M059J (cell line): ENCODE measurements at places on chromosomes 16 and 17. TPM values are rescaled to one million over a fixed set of nuclear protein-coding genes. Genes with fewer than 3 reads are reported as not detected.
A peak's percentile ranks its signal among the peaks of the same experiment; 100 is the strongest.

DNA sequence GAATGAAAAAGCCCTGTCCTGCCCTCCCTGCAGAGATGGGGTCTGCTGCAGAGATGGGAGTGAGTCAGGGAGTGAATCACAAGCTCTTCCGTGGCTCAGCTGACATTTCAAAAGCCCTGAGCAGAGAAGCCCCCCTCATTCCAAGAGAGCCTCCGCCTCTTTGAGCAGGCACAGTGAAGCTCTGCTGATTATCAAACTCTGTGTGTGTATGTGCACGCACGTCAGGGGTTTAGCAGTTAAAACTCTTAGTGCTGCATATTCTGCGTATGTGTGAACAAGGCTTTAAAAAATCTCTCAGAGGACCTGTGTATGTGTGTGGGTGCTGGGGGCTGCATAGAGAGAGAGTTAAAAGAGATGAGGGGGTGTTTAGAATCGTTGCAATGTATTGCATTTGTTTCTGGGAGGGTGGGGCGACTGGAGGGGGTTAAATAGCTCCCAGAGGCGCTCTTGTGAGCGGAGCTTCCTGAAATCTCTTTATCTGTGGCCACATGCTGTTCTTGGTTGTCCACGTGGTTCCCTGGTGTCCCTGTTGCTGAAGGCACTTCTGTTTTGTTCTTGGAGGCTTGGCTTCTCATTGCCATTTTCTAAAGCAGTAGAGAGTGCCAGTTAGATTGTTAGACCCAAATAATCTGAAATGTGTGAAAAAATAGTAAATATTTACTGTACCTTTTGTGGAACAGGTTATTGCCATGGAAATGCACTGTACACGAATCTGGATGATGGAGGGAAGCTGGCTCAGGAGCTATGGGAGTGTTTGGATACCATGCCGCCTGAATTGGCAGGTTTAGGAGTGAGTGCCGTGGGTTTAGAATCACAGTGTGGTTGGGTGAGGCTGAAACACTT, 116.6 kb downstream of the PRKCB start:
- DNase-seq: no peak

- no peak for DNase-seq
Measured at GRCh38 chr16:62283-62967, 8.8 kb downstream of the SNRNP25 start.

DNA sequence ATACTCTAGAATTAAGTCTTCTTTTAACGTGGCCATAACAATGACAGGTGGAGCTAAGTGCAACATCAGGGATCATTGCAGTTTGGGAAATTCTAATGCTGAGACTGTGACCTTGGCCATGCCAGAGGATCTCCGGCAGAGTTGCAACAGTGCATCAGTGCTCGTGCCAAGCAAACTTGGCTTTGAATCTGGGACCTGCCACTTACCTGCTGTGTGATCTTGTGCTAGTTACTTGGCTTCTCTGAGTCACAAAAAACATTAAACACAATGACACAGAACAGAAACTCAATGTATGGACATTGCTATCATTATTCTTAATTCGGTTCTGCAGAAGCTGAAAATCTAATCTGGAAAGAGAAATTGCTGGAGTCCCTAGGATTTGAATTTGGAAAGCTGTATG, 435.5 kb upstream of the CCL2 start:
- no peak for DNase-seq

DNA sequence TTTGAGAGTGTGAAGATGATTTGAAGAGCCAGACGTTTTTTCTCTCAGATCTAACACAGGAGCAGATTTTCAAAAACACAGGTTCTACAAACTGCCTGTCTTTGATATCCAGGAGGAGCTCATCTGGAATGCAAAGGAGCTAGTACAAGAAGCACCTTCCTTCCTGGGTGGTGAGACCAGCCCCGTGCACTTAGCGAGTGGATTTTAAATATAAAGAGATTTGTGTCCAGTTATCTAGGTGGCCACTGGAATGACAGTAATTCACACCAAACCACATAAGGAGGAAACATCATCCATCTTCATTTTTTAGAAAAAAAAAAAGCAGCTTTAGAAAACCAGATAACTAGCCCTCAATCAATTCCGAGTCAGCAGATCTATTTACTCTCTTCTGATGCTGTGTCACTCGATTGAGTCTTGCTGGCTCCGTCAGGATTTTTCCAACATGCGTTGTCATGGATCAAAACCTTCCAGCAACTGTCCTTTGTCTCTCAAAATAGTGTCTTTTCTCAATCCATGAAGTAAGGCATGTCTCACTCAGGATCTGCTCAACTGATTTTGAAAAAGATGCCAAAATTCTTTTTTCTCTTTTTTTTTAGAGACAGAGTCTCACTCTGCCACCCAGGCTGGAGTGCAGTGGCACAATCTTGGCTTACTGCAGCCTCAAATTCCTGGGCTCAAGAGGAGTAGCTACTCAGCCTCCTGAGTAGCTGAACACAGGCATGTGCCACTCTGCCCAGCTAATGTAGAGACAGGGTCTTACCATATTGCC, 451.2 kb upstream of the PSMD7 start:
- no peak for DNase-seq

DNA sequence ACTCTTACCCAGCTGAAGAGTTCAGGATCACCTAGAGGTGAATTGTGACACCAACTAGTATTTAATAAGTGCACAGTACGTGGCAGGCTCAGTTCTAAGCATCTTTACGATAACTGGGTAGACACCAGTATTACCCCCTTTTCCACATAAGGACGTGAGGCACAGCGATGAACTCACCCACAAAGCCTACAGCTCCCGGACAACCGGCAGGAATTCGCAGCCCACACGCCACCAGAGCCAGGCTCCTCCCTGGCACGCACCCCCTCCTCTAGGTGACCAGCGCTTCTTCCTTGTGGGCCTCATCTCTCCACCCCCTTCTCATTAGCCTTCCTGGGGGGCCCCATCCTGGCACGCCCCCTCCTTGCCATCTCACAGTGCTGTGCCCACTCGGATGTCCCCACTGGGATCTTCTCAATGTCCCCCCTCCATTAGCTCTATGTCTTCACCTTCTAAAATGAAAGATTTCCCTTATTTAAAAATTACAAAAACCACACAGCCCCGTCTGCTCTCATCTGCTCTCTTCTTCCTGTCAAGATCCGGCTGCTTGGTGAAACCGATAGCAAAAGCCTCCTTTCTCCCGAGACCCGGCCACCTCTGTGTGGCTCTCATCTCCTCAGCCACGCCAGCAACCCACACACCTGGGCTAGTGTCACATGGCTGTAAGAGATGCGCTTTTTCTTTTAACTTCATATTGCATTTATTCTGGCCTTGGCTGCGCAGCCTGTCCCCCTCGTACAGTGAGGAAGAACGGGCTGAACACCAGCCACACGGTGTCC, 20.8 kb downstream of the IFT140 start:
- DNase-seq: no peak

- peak; percentile 75 for DNase-seq
Measured at GRCh38 chr16:83713597-83713996, 94.2 kb upstream of the HSBP1 start.

GRCh38 chr17:57166803-57167202, 81.8 kb downstream of the AKAP1 start:
- peak; percentile 46 for DNase-seq

The RTN4RL1 gene
- 0.12 and 0.67 TPM in 2 replicates for total RNA-seq

GRCh38 chr17:50775926-50776325, 8.6 kb upstream of the ANKRD40CL start:
- DNase-seq: no peak

DNA sequence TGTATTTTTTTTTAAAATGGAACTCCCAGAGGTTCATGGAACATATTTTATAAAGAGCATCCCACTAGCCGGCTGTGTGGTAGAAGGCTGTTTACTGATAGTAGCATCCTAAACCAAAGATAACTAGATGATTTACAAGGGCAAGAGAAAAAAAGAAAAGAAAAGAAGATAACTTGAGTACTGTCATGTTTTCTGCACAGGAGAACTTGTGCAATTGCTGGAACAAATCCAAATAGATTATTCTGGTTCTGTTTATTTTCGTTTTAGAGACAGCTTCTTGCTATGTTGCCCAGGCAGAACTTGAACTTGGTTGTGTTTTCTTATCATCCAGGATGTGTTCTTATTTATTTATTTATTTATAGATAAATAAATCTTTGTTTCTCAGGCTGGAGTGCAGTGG, 20.9 kb upstream of the PPM1D start:
- no peak for DNase-seq

DNA sequence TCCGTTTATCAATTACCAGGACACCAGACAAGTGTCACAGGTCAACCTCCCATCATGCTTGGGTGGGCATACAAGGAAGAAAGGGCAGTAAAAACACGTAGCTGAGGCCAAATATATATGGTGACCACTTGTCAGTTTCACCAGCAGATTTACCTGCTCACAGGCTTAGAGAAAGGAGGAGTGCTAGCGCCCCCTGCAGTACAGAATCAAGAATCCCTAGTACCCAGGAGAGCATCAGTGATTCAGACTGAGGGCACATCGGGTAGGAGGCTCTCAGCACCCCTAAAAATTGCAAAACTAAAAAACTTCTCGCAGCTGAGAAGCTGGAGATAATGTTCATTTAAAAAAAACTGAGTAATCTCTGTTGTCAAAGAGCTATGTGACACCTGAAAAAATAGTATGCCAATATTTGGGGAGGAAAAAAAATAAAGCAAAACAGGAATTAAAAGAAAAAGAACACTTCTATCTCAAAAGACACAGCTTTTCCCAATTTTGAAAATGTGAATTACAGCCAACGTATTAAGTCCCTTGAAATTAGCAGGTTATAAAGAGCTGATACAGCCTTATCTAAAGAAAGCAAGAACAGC, 21.2 kb upstream of the MON1B start:
- DNase-seq: peak; percentile 36

DNA sequence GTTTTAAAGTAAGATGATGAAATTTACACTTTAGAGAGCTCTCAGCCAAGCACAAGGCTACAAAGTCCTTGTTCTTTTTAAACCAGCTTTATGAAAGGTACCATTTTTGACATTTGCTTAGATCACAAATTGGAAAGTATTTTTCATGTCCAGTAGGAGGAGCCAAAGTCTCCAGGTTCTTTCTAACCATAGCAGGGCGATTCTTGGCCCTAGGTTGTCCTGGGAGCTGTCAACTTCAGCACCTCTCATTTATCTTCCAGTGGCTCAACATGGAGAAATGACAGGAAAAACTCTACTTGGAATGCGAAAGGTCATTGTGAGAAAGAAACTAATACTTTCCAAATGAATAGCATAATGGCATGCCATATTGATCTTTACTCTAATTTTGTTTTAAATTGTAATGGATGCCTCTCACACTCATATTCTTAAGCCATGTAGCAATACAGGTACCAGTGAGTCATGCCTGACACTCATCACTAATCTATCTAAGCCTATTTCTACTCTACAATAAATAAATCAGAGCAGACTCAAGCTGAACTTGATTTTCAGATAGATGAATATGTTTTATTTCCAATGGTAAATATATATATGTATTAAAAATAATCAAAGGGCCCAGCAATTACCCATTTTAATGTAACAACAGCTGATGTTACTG, 919.1 kb upstream of the EEF2KMT start:
- DNase-seq: peak; percentile 76

The UNKL gene
- total RNA-seq: 6.5 and 13.0 TPM in 2 replicates

- DNase-seq: no peak
Measured at GRCh38 chr16:30110661-30111060, 2.7 kb downstream of the GDPD3 start.

DNA sequence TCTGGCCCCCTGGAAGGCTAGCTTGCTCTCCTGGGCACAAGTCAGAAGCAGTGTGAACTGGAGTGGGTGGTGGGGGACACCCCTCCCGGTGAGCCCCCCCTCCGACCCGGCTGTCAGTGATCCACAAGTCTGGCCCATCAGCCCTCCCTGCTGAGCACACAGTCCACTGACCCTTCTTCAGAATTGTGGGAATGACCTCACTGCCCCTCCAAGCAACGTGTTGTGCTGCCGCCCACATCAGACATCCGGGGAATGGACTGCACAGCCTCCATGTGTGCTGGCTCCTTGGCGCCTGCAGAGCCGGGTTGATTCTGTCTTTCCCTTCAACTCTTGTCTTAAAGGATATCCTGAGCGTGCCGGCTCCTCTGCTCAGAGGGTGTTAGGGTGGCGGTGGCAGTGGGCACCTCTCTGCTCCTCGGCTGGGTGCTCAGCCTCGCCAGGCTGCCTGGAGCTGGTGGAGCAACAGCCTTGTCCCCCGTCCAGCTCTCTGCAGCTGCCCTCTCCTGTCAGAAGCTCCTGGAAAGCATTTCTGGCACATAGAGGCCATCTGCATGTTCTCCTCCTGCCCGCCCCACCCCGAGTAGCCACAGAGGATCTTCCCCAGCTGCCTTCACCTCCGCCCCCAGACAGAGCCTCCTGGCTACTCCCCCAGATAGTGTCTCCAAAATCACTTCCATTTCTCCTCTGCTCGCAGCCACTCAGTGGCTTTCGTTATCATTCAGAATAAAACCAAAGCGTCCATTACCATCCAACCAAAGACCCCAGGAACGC, 19.8 kb downstream of the NPTX1 start:
- no peak for DNase-seq

DNA sequence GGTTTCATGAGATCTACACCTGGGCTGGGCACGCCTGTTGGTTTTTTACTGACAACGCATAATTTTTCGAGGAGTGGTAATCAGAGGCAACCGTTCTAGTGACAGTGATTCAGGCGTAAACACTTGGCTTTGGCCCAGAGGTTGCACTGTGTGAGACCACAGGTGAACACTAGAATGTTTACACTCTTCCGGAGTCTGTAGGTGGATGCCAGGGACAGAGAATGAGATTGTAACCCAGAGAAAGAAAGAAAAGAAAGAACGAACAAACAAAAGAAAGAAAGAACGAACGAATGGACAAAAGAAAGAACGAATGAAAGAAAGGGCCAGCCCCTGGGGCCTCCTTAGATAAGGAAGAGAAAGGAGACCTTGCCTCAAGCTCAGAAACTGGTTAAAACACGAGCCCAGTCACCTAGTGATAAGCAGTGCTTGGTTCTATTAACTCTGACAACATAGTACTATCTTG, 113.2 kb downstream of the PRKCB start:
- DNase-seq: no peak

The PTX4 gene
- total RNA-seq: not detected in 2 replicates

- DNase-seq: peak; percentile 8
Measured at GRCh38 chr17:77640252-77640651, 318.3 kb upstream of the TNRC6C start.

The TRPV2 gene
- 2.5 and 4.1 TPM in 2 replicates for total RNA-seq

- no peak for DNase-seq
Measured at GRCh38 chr17:81513753-81514488, 1.3 kb upstream of the ACTG1 start.

DNA sequence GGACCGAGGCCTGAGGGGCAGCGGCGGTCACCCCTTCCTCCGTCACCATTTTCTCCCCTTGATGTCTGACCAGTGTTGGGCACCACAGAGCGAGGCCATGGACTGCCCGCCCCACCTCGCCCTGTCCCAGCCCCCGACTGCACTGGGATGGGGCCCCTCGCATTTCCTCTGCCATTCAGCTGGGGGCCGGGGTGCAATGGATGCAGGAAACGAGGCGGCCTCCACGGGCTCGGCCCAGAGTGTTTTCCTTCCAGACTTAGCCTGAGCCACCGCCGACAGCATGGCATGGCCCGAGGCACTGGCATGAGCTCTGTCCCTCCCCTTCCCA, 44.6 kb upstream of the ZC3H18 start:
- no peak for DNase-seq

- DNase-seq: no peak
Measured at GRCh38 chr17:1871756-1872155, 42.0 kb downstream of the RPA1 start.
